Stimulated activated CD4-positive, alpha-beta T cell treated with anti-CD3 and anti-CD28 coated beads, Interleukin-4, amount 100 ng/mL, for 24 hours (primary cell): ENCODE measurements at places on chromosomes 5 and 9.

- DNase-seq: no peak
Measured at GRCh38 chr5:3825531-3826451, 230.2 kb downstream of the IRX1 start.

DNA sequence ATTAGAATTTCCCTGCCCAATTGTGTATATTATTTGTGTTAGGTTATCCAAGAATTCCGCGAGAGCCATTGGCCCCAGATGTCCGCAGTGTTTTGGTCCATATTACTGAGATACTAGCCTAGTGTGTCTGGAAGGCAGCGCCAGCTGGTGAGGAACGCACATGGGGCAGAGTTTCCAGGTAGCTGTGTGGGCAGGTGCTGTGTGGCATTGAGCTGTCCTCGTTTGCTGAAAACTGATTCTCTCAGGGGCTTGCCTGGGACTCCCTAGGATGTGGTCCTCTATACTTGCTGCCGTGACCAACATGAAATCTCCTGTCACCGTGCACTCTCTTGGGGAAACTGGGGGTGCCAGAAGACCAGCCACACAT lies 288.7 kb downstream of the FANCC start:
- no peak for DNase-seq

- DNase-seq: no peak
Measured at GRCh38 chr9:91489361-91489899, 65.8 kb upstream of the NFIL3 start.

DNA sequence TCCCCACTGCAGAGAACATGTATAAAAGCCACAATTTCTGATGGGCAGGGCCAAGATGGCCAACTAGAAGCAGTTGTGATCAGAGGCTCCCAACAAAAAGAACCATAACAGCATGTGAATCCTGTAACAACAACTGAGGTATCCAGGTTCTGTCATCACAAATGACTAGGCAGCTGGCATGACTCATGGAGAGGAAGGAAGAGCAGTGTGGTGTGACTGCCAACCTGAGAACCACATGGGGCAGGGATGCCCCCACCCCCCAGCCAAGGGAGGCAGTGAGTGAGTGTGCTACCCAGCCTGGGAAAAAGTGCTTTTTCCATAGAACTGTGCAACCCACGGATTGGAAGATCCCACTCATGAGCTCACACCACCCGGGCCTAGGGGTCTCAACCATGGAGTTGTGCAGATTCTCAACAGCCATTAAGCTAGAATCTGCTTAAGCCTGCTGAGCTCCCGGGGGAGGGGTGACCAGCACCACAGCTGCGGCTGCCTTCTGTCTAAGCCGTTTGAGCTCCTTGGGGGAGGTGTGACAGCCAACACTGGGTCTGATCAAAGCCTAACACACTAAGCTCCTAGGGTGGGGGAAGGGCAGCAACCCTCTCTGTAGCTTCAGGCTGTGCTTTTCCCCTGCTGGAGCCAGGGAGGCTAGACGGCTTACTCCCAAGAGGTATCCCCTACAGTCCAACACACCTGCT lies 80.1 kb upstream of the DMAC1 start:
- peak; percentile 17 for DNase-seq

DNA sequence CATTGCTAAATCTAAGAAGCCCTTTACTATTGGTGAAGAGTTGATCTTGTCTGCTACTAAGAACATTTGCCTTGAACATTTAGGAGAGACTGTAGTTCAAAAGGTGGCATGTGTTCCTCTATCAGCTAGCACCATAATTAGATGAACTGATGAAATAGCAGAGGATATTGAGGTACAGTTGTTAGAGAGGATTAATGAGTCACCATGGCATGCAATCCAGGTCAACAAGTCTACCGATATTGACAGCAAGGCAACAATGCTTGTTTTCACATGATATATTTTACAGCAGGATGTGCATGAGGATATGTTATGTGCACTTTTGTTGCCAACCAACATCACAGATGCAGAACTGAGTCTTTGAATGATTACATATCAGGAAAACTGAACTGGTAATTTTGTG lies 134.3 kb upstream of the CDH9 start:
- no peak for DNase-seq

GRCh38 chr5:173327084-173327947 lies 898 bp downstream of the STC2 start:
- no peak for DNase-seq

GRCh38 chr9:134314039-134314949 lies 12.0 kb upstream of the RXRA start:
- no peak for DNase-seq

GRCh38 chr5:35061211-35061770 lies 13.5 kb upstream of the AGXT2 start:
- DNase-seq: no peak

DNA sequence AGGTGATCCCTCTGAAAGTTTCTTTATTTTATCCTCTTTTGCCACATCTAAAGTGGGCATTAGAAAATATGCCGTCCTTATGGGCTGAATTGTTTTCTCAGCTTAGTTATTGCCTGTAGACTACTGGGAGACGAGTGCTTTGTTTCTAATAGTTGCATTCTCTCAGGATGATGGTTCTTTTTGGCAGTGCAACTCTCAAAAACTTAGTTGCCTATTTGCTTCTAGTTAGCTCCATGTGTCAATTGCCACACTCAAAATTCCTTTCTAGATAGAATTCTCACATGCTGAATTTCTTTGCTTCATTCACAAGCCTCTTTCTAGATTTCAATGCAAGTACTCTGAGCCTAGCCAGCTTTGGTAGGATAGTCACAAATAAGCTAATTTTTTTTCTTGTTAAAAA lies 155.5 kb downstream of the FGF10 start:
- DNase-seq: no peak

DNA sequence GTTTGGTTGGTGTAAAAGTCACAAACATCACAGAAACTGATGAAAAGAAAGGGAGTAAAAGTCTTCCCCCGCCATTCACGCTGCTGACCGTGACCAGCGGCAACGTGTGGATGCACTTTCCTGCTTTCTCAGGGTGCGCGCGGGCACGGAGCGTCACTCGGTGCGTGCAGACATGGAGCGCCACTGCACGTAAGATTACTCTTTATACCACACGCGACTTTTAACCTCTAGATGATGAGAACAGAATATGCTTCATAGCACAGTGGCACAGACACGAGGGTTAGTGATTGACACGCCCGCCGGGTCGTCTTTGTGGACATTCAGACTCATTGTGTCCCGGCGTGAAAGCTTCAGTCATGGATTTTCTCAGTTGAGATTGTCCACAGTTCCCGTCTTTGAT lies 15.7 kb downstream of the CEP72 start:
- no peak for DNase-seq

DNA sequence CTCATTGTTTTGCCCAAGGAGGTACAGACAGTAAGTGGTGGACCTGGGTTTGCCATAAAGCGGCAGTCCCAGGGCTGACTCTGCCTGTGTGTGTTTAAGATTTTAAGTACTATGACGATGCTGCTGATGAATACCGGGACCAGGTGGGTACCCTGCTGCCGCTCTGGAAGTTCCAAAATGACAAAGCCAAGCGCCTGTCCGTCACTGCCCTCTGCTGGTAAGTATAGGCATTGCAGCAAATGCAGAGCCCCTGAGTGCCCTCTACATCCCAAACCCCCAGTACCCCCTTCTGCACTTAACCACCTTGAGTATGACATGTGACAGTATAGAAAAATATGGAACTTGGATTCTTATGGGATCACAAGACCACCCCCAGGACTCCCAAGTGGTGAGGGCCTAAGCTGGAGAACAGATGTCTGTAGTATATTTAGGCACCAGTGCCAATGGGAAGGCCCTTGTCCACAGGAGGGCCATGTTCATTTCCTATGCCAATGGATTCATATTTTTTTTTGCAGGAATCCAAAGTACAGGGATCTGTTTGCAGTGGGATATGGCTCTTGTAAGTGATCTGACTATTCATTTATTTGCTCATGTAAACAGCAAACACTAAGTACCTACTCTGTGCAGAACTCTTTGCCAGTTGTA lies 22.0 kb downstream of the ENHO start:
- peak; percentile 86 for DNase-seq

DNA sequence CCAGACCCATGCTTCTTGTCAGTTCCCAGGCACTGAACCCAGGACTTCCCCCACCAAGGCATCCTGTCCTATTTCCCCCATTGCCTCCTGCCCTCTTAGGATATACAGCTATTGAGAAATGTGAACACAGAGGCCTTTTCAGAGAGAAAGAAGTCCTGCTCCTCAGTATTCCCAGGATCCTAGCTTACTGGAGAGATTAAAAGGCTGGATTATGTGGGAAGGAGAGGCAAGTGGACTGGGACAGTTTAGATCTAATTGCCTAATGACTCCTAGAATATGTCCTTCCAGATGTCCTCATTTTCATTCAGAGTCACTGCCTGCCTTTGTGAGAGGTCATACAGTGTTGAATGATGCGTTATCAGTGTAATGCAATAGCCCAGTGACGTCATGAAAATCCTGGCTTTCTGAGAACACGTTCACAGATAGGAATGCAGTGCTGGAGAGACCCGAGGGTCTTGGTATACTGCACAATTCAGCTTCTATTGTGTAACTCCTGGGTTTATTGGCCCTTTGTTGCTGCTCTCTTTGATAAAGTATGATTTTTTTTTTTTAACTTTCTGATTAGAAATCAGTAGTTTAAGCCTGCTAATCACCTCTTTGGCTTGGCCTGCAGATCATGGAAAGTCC lies 26.2 kb downstream of the WWC1 start:
- no peak for DNase-seq

- no peak for DNase-seq
Measured at GRCh38 chr9:126959336-126959735, 44.8 kb downstream of the RALGPS1 start.

GRCh38 chr9:129323376-129323998 lies 145.4 kb upstream of the IER5L start:
- DNase-seq: no peak

DNA sequence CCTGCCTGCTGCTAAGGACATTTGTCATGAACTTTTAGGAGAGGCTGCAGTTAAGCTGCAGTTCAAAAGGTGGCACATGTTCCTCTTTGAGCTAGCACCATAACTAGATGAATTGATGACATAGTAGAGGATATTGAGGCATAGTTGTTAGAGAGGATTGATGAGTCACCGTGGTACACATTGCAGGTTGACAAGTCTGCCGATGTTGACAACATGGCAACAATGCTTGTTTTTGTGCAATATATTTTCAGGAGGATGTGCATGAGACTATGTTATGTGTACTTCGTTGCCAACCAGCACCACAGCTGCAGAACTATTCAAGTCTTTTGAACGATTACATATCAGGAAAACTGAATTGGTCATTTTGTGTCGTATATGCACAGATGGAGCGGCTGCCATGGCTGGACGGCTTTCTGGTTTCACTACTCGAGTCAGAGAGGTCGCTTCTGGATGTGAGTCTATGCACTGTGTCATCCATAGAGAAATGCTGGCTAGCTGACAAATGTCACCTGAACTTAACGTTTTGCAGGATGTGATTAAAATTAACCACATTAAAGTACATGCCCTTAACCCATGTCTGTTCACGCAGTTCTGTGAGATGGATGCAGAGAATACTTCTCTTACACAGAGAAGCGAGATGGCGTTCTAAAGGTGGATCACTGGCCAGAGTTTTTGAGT lies 24.2 kb downstream of the ANP32B start:
- no peak for DNase-seq

DNA sequence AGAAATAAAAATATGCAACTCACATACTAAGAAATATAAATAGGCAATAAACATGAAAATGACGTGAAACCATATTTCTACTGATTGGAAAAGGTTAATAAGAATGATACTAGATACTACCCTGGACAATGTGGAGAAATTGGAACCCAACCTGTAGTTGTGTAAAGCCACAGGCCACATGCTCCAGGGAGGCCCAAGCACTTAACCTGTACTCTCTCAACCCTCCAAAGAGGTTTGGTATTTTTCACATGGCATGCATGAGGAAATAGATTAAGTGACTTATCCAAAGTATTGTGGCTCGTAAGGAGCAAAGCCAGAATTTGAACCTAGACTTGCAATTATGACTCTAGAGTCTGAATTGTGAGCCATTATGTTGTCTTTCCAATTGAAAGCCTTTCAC lies 13.4 kb downstream of the LIFR start:
- DNase-seq: no peak

DNA sequence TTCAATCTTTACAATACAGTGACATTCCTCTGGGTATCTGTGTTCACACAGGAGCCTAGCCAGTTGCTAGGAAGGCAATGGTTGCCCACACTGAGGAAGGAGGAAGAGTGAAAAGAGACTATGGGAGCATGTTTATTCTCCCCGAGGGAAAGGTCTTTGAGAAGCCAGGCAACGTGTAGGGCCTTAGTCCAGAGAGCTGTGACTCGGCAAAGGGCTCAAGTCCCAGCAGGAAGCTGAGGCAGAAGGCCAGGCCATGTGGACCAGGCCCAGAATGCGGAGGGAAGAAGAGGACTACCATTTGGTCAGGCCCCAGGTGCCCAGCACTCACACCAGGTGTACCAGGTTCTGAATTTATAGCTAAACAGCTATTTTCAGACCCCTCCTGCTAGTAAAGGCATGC lies 136.6 kb upstream of the DMAC1 start:
- DNase-seq: no peak

DNA sequence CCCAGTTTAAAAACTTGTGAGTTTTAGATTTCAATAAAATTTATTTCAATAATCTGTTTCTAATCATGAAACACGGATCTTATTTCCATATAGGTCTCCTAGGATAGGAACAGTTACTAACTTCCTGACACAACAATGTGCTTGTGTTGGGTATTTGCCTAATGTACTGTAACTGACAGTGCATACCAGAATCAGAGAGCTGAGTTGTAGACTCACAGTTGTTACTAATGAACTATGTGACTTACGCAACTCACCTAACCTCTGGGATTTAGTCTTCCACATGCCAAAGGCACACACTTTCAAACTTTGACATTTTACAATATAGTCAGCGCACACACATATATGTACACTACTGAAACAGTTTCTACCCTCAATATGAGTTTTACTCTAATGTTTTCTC lies 77.7 kb downstream of the HOMER1 start:
- DNase-seq: no peak

- no peak for DNase-seq
Measured at GRCh38 chr5:149310488-149310887, 34.8 kb upstream of the GRPEL2 start.

- DNase-seq: no peak
Measured at GRCh38 chr5:137621861-137622823, 113.7 kb downstream of the KLHL3 start.

- DNase-seq: no peak
Measured at GRCh38 chr5:150081541-150082283, 4.6 kb downstream of the CSF1R start.
